H9 (cell line): ENCODE measurements at places on chromosomes 16 and 17. TPM values are rescaled to one million over a fixed set of nuclear protein-coding genes. Genes with fewer than 3 reads are reported as not detected.

DNA sequence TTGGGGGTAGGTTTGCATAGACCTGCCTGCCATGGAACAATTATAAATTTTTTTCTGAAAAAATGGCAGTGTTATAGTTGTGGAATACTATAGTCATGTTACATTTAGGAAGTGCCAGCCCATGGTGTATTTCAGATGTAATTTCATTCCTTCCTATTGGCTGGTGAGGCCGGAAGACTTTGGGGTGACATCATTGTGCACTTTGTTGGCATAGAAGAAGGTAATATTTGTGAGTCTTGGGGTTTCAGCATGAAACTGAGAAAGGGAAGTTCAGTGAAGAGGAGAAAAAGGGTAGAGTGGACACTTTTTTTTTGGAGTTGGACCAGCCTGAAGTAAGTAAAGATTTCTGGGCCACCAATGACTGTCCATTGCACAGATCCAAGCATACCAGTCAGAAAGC is 16.0 kb upstream of the HEATR6 start:
- DNase-seq, result no peak

- no peak for DNase-seq
Measured at GRCh38 chr17:74779948-74780400, 3.8 kb upstream of the NAT9 start.

Gene MAP3K3
- 21.1 and 24.3 TPM in 2 replicates for total RNA-seq

Gene WNT9B
- total RNA-seq, result 0.70 and 0.77 TPM in 2 replicates

- no peak for DNase-seq
Measured at GRCh38 chr17:75313941-75314551, 24.8 kb upstream of the SLC25A19 start.

- DNase-seq, result no peak
Measured at GRCh38 chr17:81298991-81299738, 4.1 kb upstream of the SLC38A10 start.

Gene ITGAD
- not detected in 2 replicates for total RNA-seq

Gene DLX4
- total RNA-seq, result 1.7 and 2.5 TPM in 2 replicates

GRCh38 chr16:11138769-11139325 is 117.2 kb downstream of the SOCS1 start:
- DNase-seq, result peak; percentile 10

Gene ICAM2
- total RNA-seq, result 0.28 and 0.35 TPM in 2 replicates

Gene TBC1D28
- 0.24 and 0.61 TPM in 2 replicates for total RNA-seq

Gene MLKL
- total RNA-seq, result 0.37 and 0.42 TPM in 2 replicates
